Spleen (tissue), 13 donors: ENCODE measurements at places on chromosomes 2 and 18.

- no peak for DNase-seq
Observed at GRCh38 chr2:174465327-174465726, 21.5 kb downstream of the GPR155 start.

DNA sequence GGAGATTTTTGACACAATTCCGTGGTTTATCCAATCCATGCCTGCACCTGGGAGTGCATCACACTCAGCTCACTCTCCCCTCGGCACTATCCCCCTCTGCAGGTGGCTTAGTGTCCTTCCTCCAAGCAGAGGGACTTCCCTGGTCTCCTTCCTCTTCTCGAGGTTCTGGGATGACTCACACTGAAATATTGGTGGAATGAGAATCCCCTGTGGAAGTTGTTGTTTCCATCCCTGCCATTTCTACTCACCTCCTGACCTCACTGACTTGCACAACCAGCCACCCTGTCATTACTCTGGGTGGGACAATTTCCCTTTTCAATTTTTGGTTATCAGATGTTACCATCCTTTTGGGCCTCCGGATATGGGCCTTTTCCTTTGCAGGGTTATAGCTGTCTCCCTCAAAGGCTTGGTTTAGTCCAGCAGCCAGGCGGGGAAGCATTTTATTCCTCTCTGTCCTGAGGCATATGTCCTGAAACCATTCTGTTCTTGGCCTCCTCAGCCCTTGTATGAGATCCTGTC, 59.9 kb downstream of the PTPRM start:
- no peak for DNase-seq

GRCh38 chr2:44705876-44706480, 235.5 kb upstream of the SIX3 start:
- no peak for DNase-seq

- DNase-seq = no peak
Observed at GRCh38 chr2:168742258-168742932, 60.0 kb upstream of the NOSTRIN start.

GRCh38 chr18:64379662-64380061, 230.8 kb upstream of the LINC00305 start:
- no peak for DNase-seq

GRCh38 chr2:30641765-30642345, 165.4 kb downstream of the CAPN13 start:
- no peak for DNase-seq

- no peak for DNase-seq
Observed at GRCh38 chr18:73201940-73202339, 334.2 kb upstream of the NETO1 start.
